NCI-H2081 (cell line): ENCODE measurements at places on chromosomes 7 and 10.

DNA sequence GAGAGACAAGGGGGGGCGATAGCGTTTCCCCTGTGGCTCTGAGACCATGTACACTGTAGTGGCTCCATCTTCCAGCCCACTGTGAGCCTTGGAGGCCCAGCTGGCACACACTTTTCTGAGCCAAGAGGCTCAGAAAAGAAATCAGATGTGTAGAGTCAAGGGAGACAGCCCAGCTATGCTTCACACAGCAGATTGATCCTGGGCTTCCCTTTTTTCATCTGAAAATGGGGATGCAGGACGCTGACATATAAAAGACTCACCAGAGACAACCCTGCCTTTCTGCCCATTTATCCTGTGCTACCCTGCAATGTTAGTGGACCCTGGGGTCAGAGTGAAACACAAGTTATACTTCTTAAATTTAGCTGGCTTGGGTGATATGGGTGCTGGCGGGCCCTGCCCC is 14.3 kb downstream of the TMEM273 start:
- DNase-seq, result no peak

GRCh38 chr10:125162120-125162931 is 2.0 kb upstream of the CTBP2 start:
- no peak for DNase-seq

- DNase-seq, result no peak
Measured at GRCh38 chr10:22774102-22774501, 59.7 kb upstream of the PIP4K2A start.

- DNase-seq, result no peak
Measured at GRCh38 chr10:103470761-103471653, 8.0 kb downstream of the CALHM3 start.

DNA sequence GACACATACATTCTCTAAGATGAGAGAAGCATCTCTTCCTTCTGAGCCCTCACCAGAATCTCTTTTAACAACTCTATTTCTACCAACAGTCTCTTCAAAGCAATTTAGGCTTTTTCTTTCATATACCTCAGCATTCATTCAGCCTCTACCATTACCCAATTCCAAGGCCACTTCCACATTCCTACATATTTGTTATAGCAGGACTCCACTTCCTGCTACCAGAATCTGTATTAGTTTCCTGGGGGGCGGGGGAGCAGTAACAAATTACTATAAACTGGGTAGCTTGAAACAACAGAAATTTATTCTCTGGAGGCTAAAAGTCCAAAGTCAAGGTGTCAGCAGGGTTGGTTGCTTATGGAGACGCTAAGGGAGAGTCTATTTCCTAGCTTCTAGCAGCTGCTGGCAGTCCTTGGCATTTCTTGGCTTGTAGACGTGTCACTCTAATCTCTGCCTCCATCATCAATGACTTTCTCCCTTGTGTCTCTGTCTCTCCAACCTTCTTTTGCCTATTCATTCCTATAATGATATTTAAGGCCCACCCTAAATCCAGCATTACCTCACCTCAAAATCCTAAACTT is 7.4 kb downstream of the PRPS1L1 start:
- no peak for DNase-seq

GRCh38 chr7:80386686-80387085 is 125.2 kb downstream of the GNAT3 start:
- no peak for DNase-seq
